ENCODE measurements at places on chromosomes 4 and X.

GRCh38 chr4:155789982-155790381 lies 31.2 kb downstream of the GUCY1B1 start:
- no peak for DNase-seq

DNA sequence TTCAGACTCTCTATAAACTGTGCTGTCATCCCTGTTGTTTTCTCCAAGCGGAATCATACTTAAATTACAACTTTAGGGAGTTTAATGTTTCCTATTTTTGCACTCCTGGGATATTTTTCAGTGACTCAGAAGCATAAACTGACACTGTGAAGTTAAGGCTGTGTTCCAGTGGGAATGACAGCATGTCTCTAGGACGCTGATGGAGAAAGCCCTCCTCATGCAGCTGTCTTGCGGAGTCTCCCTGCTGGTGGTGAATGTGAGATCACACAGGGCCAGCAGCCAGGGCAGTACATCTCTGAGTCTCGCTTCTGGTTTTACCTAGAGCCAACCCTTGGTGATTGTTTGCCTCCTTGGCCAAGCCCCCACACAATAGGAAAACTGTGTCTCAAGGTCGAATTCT lies 53.3 kb downstream of the NFKB1 start:
- DNase-seq: no peak

- DNase-seq: no peak
These were observed 2.9 kb upstream of the HAND2 start for GRCh38 chr4:173532725-173533511.

GRCh38 chr4:141275834-141276233 lies 55.1 kb downstream of the ZNF330 start:
- DNase-seq: no peak

- no peak for DNase-seq
These were observed 19.6 kb downstream of the AP1S2 start for GRCh38 chrX:15834827-15835595.

DNA sequence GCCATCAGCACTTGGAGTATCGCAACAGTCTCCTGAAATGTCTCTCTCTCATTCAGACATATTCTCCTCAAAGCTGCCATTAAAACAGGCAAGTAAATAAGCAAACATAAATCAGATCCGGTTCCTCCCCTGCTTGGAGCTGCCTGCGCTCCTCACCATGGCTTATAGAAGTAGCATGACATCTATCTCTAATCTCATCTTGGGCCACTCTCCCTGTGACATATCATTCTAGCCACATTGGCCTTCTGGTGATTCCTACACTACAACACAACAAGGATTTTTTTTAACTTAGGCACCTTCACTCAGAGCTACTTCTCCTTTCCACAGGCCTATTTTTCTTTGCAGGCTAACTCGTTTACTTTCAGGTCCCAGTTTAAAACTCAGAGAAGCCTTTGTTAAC lies 387.9 kb downstream of the ARHGAP24 start:
- DNase-seq: no peak
